ENCODE measurements at places on chromosomes 13 and 19.

- peak; percentile 40 for DNase-seq
Measured at GRCh38 chr19:46571495-46571894, 29.6 kb upstream of the CALM3 start.

DNA sequence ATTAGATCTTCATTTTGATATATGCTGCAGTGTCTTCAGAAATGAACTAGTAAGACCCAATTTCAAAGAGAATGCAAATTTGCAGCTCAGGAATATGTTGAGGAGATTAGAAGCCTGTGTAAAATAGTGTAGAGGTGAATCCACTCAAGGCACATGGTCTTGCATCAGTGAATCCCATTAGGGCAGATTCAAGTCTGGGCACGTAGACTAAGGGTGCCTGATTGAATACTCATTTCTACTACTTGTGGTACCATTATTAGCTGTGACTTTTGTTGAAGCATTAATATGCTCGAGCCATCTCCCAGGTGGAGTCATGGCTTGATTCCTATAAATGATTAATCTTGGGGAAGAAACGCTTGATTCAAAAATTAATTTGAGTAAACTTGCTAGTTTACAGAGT, 129.4 kb downstream of the AKAP11 start:
- no peak for DNase-seq

DNA sequence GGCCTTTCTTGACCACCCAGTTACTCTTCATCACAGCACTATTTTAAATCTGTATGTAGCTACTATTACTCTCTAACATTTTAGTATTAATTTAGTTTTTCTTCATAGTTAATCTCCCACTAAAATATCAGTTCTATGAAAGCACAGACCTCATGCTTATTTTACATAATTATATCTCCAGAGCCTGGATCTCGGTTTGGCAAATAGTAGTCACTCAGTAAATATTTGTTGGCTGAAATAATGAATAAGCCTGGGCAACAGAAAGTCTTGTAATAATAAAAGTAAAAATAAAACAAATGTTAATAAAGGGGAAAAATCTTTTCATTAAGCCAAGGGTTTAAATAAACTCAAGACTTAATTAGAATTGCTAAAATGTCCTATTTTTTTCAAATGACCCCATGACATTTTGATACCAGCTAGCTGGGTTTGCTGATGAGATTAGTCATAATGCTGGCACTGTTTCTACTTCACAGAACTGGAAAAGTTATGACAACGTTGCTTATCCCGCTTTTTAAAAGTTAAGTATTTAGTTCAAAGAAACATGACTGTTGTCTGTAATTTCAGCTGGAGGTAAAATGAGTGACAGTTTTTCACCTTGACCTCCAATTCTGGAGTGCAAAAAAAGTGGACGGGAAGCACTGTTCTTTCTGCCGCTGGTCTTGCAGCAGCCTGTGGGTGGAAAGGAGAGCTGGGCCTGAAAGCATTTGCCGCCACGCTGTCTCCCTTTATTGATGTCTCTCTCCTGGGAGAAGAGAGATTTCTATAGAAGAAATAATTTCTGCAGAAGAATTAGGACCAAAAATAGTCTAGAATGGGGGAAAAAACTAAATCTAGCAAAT, 85.2 kb upstream of the SPATA13 start:
- DNase-seq: peak; percentile 27

DNA sequence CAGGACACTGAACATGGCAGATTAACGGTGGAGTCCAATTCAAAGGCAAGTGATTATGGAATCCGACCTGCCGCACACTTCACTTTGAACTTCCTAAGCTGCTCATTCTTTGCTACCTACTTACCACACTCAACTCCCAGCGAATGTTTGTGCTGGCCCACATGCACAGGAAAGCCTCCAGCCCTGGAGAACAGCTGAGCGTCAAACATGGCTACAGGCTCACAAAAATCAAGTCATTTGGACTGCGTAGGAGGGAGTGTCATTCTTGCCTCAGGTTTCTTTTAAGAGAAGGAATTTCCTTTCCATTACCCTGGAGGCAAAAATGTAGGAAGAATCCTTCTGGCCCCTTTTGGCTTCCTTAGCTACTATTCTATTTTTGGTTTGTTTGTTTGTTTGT, 41.3 kb upstream of the IPO5 start:
- DNase-seq: no peak

GRCh38 chr19:4367781-4368127, 24.4 kb downstream of the MPND start:
- DNase-seq: no peak

DNA sequence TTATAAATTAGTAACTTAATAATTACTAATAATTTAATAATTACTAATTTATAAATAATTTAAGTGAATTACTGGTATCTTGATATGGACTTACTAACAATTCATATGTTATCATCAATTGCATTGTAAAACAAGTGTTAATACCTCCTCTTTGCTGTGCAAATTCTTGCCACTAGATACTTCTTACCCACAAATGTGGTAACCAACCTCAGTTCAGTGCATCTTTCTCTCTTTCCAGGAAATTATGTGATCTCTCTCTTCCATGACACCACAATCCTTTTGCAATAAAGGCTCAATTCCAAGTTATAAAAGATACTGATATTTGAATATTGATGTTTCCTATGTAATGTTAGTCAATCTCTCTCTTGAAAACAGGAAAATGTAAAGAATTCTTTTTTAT, 408.6 kb upstream of the MIR17HG start:
- no peak for DNase-seq

DNA sequence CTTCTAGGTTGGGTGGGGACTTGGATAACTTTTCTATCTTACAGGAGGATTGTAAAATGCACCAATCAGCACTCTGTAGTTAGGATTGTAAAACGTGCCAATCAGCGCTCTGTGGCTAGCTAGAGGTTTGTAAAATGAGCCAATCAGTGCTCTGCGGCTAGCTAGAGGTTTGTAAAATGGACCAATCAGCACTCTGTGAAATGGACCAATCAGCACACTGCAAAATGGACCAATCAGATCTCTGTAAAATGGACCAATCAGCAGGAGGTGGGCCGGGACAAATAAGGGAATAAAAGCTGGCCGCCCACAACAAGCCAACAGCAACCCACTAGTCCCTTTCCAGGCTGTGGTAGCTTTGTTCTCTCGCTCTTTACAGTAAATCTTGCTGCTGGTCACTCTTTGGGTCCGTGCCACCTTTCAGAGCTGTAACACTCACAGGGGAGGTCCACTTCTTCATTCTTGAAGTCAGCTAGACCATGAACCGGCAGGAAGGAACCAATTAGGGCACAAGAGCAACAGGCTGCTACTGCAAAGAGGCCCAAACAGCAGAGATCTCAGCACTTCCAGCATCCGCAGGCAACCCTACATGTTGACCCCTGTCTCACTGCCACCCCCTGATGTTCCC, 156.8 kb downstream of the DNAJC15 start:
- DNase-seq: no peak

All from M059J (cell line).